CD4-positive, alpha-beta T cell treated with Interleukin-6 at 100 ng/mL for 8 hours (primary cell): ENCODE measurements at places on chromosomes 16 and 17.

- no peak for DNase-seq
These were observed 13.2 kb downstream of the PRKCB start for GRCh38 chr16:23848958-23849357.

GRCh38 chr17:50424246-50424995, 1.6 kb upstream of the ACSF2 start:
- DNase-seq: no peak

GRCh38 chr17:81252987-81253329, 13.8 kb downstream of the NDUFAF8 start:
- DNase-seq: no peak

GRCh38 chr17:17788967-17789366, 47.8 kb downstream of the SREBF1 start:
- DNase-seq: no peak

GRCh38 chr17:80133626-80133970, 13.3 kb downstream of the EIF4A3 start:
- DNase-seq: no peak

DNA sequence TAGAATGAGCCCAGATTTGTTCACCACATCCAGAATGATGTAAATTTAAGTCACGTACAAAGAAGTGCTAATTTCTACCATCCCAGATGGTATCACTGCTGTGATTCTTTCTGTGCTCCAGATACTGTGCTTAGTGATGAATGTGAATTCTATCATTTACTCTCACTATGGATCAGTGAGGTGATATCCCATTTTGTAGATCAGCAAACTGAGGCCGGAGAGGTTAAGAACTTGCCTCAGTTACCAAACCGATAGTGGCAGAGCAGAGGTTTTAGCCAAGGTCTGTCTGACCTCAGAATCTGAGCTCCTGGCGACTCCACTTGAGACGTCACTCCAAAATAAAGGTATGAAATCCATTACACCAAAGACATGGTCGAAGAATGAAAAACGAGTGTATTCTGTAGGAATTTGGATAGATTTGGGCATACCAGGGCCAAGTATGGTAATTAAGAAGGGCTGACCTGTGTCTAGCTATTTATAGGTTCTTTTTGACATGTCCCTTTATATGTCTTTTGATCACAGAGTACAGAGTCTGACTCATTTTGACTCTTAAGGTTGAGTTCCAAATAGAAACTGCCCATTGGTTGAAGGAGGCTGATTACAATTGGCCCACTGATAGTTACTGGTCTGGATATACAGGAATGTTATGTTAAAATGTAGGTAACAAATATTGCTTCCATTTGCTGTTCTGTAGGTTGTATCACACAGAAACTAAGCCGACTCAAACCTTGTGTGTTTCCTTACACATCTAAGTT, 10.0 kb downstream of the MAP2K6 start:
- DNase-seq: no peak

GRCh38 chr16:17386229-17386628, 84.5 kb downstream of the XYLT1 start:
- no peak for DNase-seq

- no peak for DNase-seq
These were observed 23.1 kb upstream of the BAHCC1 start for GRCh38 chr17:81371910-81372760.

- DNase-seq: no peak
These were observed 255.9 kb downstream of the SOX9 start for GRCh38 chr17:72376526-72377345.

DNA sequence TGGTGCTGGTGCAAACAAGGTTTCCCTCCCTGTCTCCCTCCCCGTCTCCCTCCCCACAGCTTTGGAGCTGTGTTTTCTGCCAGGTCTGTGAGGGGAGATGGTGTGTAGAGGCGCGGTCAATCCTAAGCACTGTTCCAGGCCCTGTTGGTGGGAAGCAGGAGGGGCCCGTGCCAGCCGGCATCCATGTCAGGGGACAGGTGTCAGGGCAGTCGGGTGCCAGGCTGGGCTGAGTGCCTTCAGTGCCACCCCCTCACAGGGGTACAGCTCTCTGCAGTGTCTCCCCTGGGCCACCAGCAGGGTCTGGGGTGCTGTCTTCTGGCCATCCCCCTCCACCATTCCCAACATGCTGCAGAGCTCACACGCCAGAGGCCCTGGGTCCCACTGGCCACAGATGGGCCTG, 73.6 kb downstream of the KLHDC4 start:
- no peak for DNase-seq

DNA sequence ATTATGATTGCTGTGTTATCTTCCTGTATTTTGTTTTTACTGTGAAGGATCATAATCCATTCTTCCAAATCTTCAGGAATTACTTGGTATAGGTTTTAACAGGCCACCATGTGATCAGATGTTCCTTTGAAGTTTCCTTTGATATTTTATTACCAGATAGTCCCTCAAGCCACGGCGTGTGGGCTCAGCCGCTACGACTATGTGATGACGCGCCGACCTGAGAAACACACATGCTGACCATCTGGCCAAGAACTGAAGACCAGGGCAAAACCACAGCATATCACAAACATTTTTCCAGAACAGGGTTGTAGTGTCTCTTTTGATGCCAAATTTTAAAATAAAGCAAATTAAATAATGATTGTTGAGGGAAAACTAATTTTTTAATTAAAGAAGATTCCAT, 47.3 kb downstream of the ZCCHC14 start:
- no peak for DNase-seq

DNA sequence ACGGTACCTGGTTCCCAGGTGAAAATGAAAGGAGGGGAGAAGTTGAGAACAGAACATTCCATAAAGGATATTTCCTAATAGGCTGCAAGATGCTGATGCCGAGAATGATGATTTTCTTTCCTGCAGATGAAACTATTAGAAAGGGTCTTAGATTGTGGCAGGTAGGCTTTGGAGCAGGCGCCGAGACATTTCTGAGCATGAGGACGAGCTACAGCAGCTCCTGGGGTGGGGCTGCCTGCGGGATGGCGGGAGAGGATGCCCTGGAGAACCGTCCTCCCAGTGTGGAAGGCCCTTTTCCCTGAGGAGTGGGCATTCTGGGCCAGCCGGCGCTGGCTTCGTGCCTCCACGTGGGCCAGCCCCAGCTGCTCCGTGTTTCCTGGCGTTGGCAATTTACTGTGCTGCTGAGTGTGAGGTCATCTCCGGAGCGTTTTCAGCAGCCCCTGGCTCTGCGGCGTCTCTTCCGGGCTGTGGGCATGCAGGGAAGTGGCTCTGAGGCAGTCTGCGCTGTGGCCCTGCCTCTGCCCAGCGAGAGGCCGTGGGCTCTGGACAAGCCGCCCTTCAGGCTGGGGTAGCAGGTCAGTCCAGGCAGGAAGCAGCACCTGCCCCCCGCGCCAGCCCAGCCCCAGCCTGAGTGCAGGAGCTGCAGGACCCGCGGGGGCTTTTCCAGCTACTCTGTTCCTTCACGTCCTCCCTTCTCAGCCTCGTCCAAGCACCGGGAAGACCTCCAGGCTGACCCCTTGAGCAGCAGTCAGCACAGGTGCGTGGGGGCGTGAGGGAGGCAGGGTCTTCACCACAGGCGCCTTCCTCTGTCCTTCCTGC, 12.2 kb downstream of the ENGASE start:
- no peak for DNase-seq

- no peak for DNase-seq
These were observed 33.8 kb upstream of the CMIP start for GRCh38 chr16:81410643-81411293.

GRCh38 chr16:4123616-4124300, 7.5 kb upstream of the ADCY9 start:
- no peak for DNase-seq

- DNase-seq: peak; percentile 15
These were observed 11.4 kb downstream of the CTNS start for GRCh38 chr17:3647769-3648555.

DNA sequence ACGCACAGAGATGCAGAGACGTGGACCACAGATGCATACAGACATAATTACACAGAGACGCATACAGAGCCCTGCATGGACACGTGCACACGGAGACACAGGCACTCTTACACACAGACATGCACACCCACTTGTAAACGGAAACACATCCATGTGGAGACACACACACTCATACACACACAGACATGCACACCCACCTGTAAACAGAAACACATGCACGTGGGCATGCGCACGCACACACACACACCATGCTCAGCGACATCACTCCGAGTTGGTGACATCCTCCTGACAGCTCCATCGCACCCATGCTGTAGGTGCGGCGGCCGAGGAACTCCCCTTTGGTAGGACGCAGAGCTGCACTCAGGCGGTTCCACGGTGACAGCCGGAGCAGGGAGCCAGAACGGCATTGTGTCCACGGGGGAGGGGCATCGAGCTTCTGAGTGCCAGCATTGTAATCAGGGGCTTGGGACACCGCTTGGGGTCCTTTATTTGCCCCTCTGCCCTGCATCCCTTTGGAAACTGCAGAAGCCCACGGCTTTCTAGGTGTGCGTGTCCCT, 233.5 kb downstream of the RBFOX3 start:
- DNase-seq: no peak

GRCh38 chr16:1787322-1788094, 4.7 kb downstream of the NUBP2 start:
- DNase-seq: no peak

DNA sequence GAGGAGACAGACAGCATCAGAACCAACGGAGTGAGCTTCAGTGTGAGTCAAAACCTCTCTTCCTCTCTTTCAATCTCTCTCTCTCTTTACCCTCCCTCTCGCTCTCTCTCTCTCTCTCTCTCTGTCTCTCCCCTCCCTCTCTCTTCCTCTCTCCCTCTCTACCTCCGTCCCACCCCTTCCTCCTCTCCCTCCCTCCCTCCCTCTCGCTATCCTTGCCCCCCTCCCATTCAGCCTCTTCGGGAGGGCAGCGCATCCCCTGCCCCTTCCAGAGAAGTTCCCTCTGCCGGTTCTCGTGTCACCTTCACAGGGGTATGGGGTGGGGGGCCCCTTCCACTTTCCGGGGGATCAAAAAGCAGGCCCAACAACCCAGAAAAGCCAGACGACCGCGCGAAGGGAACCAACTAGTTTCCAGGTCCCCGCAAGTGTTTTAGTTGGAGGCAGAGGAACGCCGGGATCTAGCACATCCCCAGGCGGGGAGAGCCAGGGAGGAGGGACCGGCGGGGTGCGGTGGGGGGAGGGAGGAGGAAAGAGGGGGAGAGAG, 28.9 kb upstream of the RBFOX1 start:
- no peak for DNase-seq

DNA sequence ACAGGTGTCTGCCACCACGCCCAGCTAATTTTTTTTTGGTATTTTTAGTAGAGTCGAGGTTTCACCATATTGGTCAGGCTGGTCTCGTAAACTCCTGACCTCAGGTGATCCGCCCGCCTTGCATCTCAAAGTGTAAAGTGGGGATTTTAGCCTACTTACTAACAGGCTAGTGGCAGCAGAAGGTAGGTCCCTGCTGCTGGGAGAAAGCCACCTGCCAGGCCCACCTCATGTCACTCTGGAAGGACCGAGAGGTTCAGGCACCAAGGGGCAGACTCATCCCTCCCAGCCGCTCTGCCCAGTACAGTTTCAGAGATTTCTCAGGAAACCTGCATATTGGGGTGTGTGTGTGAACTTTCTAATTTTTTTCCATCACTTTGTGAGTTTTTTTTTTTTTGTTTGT, 2.1 kb upstream of the RCVRN start:
- no peak for DNase-seq

DNA sequence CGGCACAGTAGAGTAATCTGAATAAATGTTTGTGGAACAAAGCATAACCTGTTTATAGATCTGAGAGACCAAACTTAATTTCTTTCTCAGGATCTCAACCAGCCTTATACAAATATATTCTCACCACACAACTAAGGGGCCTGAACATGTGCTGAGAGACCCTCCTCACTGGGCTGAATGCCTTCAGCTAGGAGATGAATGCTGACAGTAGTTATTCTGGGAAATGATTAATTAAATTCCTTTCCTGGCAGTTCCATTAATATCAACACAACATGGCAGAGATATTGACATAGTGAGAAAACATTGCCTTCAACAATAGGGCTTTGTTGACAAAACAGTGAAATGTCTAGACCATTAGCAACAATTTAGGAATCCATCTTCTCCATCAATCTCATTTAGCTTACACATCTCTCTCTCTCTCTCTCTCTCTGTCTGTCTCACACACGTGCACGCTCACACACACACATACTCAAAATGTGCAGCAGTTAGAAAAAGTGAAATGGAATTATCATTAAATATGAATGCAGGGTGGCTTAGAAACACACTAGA, 780.8 kb upstream of the CDH8 start:
- no peak for DNase-seq

- DNase-seq: no peak
These were observed 6.4 kb downstream of the PRKCB start for GRCh38 chr16:23842137-23842600.

DNA sequence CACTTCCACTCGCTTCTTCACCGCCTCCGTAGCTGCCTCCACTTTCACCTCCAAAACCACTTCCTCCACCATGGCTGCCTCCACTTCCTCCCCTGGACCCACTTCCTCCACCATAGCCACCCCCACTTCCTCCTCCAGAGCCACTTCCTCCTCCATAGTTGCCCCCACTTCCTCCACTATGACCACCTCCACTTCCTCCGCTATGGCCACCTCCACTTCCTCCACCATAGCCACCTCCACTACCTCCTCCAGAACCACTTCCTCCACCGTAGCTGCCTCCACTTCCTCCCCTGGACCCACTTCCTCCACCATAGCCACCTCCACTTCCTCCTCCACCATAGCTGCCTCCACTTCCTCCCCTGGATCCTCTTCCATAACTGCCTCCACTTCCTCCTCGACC, 4.5 kb downstream of the KRT9 start:
- DNase-seq: peak; percentile 3

- no peak for DNase-seq
These were observed 443.3 kb downstream of the HAPSTR1 start for GRCh38 chr16:9534759-9535158.

DNA sequence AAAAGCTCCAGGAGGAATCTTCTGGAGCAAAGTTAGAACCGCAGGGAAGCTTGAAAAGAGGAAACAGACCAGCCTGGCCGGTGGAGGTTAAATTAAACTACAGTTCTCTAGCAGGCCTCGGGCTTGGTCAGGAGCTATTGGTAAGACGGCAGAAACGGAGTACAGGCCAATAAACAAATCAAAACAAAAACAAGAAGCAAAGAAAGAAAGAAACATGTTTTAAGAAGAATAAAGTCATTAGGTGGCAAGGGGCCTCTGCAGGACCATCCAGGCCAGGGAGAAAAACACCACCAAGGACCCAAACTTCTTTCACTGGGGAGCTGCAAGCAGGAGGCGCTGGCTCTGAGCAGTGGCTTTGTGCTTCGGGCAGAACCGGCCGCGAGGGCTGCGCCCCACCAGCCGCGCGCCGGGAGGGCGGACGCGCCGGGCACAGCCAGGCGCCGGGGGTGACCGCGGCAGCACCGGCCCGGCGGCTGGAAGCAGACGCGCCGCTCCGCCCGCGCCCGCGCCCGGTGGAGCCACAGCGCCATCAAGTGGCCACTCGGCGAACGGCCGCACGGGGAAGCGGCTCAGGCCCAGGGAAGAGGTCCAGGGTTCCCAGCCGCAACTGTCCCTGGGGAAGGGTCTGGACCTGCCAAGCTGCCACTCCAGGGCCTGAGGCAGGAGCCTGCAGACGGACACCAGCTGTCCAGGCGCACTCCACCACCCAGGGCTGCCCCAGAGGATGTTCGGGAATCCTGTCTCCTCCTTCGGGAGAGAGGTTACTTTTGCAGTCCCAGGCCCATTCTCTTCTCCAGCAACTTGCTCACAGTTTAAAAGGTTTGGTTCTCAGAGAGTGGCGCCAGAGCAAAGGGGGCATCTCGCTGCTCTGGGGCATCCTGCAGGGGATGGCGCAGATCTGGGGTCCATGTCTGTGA, 419.4 kb downstream of the SOX9 start:
- DNase-seq: peak; percentile 28

GRCh38 chr16:81652798-81653505, 126.1 kb upstream of the PLCG2 start:
- DNase-seq: no peak

- no peak for DNase-seq
These were observed 70.8 kb downstream of the LYRM1 start for GRCh38 chr16:20971401-20971800.
